ENCODE measurements at places on chromosomes 6 and 20.

GRCh38 chr20:63520504-63520933 lies at the start of gene PPDPF:
Gene PPDPF (plus strand): TSS chr20:63520765. CDS start chr20:63521309, 544 bp downstream.
- DNase-seq, result peak; percentile 82

DNA sequence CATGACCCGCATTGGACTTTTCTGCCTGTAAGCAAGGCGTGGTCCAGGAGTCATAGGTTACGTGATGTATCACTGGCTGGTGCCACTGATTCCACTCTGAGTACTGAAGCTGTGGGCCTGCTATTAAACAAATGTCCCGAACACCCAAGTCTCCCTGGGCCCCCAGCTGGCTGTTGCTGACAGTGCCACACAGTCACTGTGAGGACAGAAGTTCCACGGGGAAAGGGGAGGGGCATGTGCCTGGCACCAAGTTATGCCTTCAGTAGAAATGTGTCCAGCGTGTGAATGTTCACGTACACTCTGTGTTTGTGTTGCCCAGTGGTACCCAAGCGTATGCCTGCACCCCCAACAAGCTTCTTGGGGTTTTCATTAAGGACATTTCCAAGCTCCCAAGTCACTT lies 171.4 kb upstream of the QKI start:
- DNase-seq, result no peak

DNA sequence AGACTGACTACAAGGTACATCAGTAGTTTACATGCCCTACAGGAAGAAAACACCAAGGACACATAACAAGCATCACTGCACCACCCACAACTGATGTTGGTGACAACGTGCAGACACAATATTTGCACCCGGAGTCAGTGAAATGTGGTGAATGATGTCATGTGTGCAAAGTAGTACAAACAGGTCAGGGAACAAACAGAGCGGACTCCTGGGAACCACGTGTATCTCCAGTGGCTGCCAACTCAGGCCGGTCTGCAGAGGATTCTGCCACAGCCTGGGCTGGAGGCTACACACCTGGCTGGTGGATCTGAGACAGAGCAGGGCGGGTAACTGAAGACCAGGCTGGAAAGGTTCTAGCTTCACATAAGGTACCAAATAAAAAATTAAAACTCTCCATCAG lies 28.2 kb upstream of the RPS6KA2 start:
- no peak for DNase-seq

DNA sequence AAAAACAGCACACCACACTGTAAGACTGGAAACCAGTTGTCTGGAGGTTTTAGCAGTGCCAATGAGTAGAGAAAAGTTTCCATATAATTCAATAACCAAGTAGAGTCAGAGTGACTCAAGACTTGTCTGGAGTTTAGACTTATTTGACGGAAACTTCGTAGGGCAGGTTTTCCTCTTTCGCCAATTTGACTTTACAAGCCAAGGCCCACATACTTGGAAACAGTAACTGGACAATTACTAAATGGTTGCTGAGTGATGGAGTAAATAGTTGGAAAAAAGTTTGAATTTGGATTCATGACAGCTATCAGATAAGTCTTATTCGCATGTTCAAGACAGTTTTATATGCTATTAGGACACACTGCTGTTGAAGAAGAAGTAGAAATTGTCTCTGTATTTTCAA lies 48.1 kb upstream of the CTAGE9 start:
- DNase-seq, result no peak

DNA sequence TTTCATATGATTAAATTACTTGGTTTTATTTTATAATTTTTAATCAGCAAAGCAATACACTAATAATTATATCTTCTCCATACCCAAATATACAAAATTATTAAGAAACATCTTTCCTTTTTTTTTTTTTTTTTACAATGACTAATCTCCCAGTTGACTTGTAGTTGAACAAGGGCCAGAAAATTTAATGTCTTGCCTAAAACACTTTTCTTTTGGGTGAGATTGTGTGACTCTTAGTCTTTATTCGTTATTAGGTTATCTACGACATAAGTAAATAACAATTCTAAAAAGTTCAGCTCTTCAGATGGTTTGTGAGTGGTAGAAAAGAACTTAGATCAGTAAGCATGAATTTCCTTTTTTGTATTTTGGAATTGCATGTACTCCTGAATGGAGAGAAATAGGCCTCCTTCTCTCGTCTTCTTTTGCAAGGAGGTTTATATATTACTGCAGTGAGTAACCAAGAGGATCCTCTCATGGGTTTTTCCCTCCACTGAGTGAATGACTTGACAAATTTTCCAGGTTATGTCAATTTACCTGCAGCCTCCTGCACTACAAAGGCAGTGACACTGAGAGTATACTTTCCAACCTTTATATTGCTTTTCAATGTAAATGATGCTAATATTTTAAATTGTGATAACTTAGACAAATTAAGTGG lies 364.5 kb upstream of the CITED2 start:
- no peak for DNase-seq

- DNase-seq, result no peak
Observed at GRCh38 chr20:53623134-53623453, 29.5 kb upstream of the ZNF217 start.

DNA sequence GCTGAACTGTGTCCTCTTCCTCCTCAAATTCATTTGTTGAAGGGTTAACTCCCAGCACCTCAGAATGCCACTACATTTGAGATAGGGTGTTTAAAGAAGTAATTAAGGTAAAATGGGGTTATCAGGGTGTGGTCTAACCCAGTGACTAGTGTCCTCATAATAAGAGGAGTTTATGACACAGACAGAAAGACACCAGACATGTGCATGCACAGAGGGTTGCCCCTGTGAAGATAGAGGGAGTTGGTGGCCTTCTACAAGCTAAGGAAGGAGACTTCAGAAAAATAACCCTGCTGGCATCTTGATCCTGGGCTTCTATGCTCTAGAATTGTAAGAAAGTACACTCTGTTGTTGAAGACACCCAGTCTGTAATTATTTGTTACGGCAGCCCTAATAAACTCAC lies 24.9 kb upstream of the EDN1 start:
- no peak for DNase-seq

DNA sequence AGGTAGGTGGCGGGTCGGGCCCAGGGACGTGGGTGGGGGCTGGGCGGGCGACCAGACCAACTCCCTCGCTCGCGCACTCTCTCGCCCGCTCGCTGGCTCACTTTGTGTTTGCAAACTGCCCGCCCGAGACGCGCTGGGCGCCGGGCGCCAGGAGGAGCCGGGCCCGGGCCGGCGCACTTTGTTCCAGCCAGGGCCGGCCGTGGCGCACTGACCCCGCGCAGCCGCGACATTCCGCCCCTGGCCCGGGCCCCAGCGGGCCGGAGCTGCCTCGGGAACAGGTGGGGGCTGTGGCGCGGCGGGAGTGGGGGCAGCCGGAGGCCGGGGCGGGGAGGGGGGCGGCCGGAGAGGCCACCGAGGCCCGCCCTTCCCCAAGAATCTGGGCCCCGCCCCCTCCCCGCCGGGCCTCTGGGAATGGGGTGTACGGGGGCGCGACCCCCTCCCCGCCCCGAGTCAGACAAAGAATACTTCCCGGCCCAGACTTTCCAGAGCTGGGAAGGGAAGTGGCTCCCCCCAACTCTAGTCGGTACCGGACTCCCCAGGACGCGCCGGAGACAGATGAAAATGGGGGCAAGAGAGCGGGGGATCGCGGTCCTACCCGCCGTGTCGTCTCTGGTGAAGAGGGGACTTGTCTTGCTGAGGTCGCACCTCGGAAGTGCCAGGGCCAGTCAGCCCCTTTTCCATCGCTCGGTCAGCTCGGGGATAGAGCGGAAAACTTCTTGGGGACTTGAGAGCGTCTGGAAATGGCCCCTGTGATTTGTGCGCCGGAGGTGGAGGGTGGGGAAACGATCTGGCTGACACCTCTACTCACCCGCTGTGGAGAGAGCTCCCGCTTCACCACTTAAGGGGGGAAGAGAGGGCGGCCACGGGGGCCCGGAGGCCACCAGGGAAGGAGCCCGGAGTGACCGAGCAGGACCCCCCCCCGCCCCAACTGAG lies 951 bp downstream of the FOXP4 start:
- DNase-seq, result peak; percentile 22

DNA sequence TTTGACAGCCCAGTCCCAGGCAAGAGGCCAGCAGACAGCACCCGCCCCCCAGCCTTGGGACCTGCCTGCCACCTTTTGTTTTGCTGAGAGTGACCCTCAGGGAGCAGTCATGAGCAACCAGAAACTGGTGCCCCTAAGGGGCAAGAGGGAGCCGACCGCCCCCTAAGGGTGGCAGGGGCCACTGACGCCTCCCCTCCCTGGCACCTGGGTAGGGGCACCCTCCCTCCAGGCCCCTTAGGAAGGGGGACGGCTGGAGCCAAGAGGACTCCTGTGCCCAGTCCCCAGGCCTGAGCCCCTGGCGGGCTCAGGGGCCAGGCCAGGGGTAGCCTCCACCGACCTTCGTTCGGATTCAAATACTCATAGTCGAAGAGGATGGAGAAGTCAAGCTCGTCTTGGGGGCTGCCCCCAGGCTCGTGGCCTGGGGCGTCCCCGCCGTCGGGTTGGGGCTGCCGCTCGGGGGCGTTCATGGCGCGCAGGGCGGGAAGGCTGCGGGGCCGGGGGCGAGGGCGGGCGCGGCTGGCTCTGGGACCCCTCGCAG lies 417 bp downstream of the NFATC2 start:
- DNase-seq, result peak; percentile 62

DNA sequence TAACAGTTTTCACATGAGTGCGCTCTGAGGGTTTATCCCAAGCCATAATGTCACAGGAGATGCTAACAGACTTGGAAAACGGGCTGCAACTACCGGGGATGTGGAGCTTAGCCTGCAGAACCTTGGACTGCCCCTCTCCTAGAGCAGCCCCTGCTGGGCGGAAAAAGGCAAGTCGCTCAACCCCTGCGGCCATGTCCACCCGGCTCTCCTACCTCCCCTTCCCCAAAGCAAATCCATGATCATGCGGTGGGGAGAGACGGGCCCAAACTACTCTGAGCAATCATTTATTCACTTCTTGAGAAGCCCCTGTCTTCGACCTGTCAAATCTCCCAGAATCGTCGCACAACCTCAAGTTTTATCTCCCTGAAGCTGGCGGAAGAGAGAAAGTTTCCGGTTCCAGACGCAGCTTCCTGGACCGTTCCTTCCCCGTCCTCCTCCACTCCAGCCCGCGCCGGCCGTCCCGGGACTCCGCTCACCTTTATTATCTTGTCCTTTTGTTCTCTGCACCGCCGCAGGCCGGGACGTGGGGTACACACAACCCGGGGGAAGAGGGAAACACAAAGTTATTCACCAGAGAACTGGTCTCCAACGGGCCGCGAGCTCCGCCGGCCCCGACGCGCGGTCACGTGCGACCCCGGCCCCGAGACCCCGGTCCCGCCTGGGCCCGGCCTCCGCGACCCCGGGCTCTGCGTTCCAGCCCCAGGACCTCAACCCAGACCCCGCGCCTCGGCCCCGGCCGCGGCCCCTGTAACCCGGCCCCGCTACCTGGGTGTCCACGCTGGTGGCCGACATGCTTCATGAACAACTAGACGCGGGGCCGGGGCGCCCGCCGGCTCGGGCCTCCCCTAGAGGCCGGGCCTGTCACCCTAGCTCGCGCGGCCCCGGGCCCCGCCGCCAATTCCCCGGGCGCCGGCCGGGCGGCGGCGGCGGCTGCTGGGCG lies 560 bp downstream of the YTHDF1 start:
- DNase-seq, result no peak

DNA sequence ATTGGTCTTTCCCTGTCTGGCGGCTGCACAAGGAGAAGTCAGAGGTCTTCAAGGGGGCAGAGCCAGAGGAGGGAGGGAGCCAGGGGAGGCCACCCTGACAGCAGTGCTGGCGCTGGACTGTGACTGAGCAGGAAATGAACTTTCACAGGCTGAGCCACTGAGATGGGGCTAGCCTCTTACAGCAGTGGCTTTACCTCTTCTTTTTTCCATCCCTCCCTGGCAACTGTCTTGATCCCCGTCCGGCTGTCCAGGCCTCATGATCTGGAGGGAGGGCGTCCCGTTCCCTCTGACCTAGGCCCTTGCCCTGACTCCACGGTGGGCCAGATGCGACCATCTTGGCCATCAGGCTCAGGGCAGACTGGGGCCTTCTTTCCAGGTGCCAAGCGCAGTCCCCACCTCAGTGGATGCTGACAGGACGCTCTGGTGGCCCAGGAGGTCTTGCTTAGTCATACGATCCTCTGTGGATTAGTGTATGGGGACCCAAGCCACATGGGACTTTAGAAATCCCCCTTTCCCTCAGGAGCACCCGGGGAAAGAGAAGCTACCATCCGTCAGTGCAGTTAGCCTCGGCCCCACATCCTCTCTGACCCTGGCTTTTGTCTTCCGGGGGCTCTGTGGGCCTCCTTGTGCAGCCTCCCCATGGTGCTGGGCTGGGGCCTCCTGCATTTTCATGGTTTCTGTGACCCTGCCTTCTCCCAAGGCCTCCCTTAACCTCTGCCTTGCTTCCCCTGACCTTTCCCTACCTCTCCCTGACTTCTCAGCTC lies 57.4 kb upstream of the CCDC167 start:
- no peak for DNase-seq

All from CD4-positive, alpha-beta T cell treated with Interleukin-2 at 100 ng/mL for 4 hours (primary cell).